ENCODE measurements at places on chromosomes 1 and 21.

DNA sequence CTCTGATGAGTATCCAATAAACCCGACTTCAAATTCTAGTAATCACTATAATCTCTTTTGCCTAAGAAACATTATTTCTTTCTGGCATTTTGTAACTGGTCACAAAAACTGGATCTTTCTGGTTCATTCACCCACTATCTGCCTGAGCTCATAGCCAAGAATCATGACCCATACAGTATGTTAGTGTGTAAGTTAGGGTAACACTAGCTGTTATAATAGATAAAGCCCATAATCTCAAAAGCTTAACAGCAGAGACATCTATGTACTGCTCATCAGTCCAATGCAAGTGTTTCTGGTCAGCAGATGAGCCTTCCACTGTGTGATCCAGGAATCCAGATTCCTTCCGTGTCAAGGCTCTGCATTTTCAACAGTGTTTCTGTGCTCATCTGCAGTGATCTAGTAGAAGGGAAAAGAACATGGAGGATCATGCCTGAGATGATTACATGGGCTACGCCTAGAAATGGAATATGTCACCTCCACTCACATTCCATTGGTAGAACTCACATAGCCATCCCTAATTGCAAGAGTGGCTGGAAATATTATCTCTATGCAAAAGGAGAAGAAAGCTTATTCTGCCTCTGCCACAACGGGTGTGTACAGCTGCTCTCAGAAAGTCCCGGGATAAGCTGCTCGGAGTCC lies 27.7 kb downstream of the RRAGC start:
- DNase-seq, result no peak

DNA sequence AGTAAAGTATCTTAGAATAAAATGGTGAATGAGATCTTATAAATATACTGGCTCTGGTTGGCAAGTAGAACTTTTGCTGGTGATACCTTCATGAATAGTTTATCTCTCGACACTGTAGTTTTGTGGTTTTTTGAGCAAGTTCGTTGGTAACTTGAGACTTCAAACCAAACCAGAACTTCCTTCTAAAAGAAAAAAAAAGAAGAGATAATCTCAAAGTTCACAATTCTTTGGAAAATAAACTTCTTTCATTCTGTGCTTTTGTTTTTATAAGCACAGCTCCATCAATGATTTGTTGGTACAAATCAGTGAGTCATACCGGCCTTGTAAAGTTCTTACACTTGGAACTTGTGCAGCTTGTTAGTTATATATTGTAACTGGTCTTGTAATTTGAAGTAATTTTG lies 2.3 kb downstream of the HIPK1 start:
- DNase-seq, result no peak

- DNase-seq, result no peak
These were observed 22.6 kb downstream of the RIPK4 start for GRCh38 chr21:41744028-41744930.

DNA sequence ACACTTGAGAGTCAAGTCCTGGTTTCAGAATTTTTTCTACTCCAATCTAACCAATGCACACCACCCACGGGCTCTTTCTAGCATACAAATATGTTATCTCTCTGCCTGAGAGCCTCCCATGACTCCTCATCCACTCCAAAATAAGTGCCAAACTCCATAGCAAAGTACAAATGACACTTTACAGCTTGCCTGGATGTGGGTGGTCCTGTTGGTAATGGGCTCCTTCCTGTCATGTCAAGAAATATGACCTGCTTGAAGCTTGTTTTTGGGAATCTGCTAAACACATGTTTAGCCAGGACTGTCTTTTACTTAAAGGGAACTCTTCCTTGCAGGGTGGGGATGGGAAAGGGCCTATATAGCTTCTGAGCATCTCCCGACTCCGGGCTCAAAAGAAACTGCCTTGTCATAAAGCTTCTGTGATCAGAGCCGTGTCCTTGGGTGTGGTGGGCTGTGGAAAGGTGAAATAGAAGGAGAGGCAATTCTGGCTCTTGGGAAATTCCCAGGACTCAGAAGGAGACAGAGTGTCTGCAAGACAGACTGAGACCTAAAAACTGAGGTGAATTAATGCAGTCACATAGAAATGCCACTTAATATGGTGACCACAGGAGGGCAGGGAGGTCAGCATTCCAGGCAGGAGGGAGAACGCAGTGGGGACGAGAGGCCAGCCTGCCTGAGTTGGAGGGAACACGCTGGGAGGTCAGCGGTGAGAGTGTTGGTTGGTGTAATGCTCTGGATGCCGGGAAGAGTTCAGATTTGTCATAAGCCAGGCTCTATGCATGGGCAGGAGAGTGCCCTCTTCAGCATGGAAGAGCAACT lies 6.1 kb upstream of the IGFN1 start:
- DNase-seq, result no peak

GRCh38 chr1:198575798-198576641 lies 35.5 kb upstream of the ATP6V1G3 start:
- DNase-seq, result no peak

GRCh38 chr1:91805311-91805801 lies 80.6 kb downstream of the TGFBR3 start:
- no peak for DNase-seq

DNA sequence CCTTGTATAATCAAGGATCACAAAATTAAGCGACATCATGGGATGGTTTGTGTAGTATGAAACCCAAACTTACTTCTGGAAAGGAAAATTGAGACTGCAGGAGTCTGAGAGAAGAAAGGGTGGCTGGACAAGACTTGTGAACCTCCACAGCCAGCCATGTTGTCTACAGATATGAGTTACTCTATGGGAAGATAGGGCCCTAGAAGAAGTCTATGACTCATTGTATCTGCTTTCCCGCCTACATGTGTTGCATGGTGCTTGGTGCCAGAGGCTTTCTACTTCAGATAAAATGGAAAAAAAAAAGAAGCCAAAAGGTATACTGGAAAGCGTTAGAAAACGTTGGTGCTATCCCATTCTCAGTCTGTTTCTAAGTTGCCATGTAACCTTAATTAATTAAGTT lies 18.7 kb upstream of the OR6N2 start:
- DNase-seq, result no peak

DNA sequence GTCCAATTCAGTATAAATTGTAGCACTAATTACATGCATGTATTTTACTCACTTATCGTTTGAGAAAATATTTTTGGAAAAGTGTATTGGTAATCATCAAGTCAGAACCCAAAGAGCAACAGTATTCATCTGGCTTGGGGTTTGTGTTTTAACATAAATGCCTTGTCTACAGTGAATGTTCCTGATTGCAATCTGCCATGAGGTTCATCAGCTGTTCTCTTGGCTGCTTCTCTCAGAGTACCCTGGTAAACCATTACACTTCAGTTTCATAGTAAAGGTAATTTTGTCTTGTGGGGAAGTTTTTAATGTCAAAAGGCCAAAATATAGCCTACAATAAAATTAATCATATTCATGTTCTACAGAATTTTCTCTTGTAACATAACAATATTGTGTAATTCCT lies 150.3 kb downstream of the IFI44 start:
- no peak for DNase-seq

DNA sequence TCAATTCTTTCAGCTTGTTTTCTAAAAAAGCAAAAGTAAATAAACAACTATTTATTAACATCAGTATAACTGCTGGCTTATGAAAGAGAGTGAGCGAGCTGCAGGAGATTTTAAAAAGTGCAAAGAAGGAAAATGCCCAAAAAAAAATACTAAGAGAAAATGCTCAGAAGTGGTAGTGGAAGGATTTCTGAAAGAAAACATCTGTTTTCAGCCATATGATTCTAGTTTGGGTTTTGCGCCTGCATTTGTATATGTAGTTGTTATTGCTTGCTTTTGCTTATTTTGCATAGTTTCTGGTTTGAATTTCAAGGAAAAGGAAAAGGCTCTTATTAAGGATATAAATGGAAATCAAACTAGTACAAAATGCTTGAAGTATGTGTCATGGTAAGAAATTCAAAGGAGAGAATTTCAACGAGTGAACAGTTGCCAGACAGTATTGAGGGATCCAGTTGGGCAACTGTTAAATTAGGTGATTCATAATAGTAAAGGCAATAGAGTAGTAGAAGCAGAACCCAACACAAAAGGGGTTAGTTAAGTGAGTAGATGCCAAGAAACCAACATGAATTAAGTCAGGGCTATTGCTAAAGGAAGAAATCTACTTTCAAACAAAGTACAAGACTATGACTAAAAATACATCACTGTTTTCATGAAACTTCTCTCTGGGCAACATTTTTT lies 1.2 kb downstream of the GBP5 start:
- DNase-seq, result no peak

DNA sequence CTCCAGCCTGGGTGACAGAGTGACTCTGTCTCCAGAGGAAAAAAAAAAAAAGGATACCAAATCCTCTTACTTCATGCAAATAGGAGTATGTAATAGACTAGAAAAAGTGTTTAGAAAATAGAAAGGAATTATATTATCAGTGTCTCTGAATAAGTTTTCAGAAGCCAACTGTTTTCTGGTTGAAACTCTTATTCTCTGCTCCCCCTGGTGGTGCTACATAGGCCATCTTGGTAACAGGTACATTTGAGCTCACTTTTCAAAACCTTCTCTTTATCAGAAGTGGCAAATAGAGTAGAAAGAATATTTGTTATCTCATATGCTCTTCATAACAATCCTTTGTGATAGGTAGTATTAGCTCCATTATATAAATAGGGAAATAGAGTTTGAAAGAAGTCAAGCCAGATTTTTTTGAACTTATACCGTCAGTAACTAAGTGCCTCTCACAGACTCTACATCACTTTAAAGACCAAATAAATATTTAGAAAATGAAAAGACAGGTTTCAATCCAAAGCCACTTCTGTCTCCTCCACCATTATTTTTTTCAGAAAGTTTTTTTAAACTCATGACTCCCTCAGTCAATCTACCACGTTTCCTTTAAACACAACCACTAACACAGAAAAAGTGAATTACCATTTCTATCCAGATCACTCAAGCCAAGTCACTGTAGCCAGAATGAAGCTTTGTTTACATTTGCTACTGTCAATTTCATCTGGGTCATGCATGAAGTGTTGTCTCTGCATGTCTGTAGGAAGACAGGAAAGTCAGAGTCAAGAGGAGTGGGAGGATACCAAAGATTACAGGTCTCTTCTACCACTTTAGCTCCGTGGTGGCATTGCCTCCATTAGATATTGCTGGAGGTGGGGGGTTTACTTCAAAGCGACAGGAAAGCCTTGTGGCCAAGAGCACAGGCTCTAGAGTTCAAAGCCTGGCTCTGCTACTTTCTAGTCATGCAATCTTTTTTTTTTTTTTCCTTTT lies 45.6 kb downstream of the IL23R start:
- peak; percentile 27 for DNase-seq

Data from T-helper 1 cell (primary cell).